Left ventricle myocardium superior (tissue), 1 donor: ENCODE measurements at places on chromosomes 2 and 18. TPM values are rescaled to one million over a fixed set of nuclear protein-coding genes. Genes with fewer than 3 reads are reported as not detected.

The CYTIP gene
- 1.2 TPM for total RNA-seq

- no peak for DNase-seq
These were observed 19.5 kb downstream of the C2orf81 start for GRCh38 chr2:74401891-74402290.

DNA sequence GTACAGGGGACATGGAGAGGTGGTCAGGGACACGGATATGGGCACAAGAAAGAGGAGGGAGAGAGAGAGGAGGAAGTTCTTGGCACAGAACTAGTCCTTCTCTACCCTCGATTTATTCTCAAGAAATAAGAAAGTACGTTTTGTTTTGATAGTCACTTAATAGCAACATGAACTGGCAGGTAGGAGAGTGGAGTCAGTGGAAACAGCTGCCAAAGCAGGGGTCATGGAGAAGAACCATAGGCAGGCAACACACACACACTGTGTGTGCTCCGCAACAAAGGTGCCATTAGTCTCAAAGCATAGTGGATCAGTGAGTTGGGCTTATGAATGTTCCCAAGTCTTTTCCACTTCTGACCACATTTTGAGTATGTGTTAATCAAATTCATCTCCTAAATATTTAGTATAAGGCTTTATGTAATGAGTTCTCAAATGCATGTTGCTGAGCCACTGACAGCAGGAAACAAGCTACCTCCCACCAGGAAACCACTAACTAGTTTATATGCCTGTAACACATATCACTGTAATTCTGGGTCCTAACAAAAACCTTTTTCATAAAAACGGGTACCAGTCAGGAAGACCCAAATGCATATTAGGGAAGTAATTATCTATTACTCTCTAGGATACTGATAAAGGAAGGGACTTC lies 41.1 kb downstream of the IWS1 start:
- DNase-seq = no peak

GRCh38 chr18:21115519-21116411 lies 4.2 kb upstream of the ROCK1 start:
- no peak for DNase-seq
